ENCODE measurements at places on chromosomes 1 and 21.
A peak's percentile ranks its signal among the peaks of the same experiment; 100 is the strongest.

- no peak for DNase-seq
These were observed 53.1 kb upstream of the CTPS1 start for GRCh38 chr1:40926441-40926840.

- peak; percentile 65 for DNase-seq
These were observed 113.1 kb upstream of the IRF2BP2 start for GRCh38 chr1:234722904-234723720.

GRCh38 chr1:185305419-185305818 lies 11.6 kb downstream of the IVNS1ABP start:
- no peak for DNase-seq

DNA sequence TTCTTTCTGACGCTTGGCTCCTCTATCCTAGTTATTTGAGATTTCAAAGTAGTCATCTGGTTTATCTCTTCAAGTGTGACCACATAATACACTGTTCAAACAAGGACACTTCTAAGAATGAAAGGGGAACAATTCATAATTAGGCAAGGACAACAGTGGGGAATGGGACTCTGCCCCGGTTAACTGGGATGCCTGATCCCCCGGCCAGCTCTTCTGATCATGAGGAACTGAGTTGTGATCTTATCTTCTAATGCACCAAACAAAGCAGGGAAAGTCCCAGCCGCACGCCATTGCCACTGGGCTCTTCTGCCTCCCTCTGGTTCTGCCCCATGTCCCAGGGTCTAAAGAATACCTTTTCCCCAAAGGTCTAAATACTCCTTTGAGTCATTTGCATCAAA lies 158.2 kb upstream of the IRF2BP2 start:
- DNase-seq: no peak

DNA sequence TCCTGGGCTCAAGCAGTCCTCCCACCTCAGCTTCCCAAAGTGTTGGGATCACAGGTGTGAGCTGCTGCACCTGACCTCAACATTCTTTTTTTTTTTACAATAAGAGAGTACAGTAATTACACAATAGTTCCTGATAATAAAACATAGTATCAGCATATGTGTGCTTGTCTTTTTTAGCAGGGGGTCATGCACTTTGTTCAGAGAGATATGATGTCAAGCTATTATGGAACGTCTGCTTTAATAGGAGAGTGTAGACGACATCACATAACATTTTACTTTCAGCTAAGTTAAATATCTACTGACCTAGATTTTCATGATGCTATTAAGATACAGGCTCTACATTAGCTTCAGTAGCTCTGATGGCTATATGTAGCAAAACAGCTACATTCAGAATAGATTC lies 70.5 kb downstream of the FMO4 start:
- DNase-seq: no peak

DNA sequence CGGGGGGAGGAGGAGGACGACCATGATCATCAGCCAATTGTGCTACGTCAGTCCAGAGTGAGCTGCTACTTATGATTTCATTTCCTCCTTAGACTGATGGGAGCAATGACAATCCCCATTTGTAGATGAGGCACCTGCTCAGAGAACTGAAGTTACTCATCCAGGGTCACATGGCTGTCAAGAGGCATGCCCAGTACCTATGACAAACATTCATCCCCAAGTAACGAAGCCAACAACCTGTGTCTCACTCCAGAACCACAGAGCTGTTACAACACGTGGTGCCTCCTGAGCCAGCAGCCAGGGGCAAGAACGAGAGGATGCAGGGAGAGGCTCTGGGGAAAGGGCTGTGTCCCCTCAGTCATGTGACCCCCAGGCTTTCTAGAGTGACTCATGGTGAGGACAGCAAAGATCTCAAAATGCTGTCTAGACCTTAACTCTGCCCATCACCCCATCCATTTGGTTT lies 93.6 kb downstream of the SIM2 start:
- DNase-seq: no peak

GRCh38 chr1:14236097-14236496 lies 362.4 kb upstream of the KAZN start:
- DNase-seq: no peak

- no peak for DNase-seq
These were observed 9.2 kb upstream of the SLC6A9 start for GRCh38 chr1:44040418-44040817.

DNA sequence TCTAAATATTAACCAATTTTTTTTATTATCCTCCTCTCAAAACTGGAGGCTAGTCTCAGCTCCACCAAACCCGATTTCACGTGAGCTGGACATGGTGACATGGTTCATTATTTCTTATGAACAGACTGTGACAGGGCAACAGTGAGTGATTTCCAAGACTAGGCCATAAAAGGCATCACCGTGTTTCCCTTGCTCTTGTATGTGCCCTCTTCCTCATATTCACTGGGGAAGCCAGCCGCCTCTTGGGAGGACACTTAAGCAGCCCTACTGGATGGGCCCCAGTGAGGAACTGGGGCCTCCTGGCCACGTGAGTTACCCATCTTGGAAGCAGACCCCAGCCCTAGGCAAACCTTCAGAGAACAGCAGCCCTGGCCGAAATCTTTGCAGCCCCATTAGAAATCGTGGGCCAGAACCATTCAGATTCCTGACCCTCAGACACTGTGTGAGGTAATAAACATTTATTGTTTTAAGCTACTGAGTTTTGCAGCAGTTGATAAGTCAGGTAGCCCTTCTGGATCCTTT lies 105.0 kb downstream of the GALNT2 start:
- no peak for DNase-seq

- DNase-seq: no peak
These were observed 9.1 kb downstream of the LDLRAD1 start for GRCh38 chr1:54008876-54009275.

DNA sequence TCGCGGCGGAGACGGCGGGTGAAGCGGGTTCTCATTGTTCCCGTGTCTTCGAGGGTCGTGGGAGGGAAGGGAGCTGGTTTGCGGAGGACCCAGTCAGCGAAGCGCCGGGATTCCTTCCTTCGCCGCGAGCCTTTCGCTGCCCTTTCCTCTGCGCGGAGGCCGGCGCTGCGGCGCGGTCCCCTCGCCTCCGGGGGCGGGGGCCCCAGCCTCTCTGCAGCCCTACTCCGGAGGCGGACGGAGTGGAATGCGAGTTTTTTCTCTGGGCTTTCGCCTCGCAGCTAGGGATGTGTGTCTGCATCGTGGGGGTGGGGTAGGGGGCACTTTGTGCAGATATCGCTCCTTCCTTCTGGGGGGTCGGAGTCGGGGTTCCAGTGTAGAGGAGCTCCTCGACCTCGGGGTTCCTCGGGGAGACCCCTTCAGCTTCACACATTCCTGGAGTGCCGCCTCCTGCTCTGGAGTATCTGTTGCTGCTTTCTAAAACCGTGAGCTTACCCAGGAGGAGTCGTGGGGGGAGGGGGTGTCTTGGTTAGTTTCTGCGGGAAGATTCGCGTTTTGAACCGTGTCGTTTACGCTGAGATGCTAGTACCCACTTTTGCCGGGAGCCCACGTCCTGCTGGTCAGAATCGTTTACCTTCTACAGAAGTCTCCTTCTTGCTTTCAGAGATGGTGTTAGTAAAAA lies 595 bp downstream of the RNF2 start:
- no peak for DNase-seq

DNA sequence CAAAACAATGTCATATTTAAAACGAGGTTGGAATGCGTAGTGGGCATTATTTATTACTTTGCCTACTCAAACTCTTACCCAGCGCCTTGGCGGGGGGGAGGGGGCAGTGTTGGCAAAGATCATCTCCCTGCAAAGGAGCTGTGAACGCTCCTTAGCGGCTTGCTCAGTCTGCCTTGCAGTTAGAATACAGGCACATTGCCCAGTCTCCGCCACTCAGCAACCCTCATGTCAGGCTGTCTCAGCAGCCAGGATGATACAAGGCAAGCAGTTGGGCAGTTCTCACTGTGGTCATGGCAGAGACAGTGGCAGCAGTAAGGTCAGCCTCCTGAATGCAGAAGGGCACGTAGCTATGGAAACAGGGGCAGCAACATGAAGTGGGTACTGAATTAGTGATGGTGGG lies 170.4 kb upstream of the KCNK2 start:
- DNase-seq: no peak

DNA sequence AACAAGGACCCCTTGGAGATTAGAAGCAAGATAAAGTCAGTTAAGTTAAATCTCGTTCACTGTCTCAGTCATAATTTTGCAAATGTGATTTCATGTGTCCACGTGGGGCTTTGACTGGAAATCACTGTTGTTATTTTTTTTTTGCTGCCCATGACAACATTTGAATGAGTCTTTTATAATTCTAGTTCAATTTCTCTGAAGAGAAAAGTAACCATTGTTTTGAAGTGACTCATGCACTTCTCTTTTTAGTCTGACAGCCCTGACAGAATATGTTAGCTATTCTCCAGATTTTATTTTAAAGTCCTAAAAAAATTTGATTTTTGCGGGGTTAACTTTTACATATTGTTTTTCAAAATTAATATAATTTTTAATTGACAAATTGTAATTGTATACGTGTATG lies 30.7 kb upstream of the NLRP3 start:
- no peak for DNase-seq

DNA sequence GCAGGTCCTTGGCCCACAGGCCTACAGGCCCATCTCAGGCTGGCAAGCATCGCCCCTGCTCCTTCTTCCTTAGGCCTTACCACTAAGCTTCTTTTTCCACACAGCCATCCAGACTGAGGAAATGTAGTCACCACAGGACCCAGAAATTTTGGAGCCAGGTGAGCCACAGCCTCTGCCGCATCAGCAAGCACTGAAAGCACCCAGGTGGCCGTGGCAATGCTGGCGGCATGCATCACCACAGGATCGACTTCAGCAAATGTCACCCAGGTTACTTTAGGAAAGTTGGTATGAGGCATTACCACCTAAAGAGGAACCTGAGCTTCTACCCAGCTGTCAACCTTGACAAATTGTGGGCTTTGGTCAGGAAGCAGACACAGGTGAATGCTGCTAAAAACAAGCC lies 11.6 kb downstream of the PIGM start:
- DNase-seq: no peak

DNA sequence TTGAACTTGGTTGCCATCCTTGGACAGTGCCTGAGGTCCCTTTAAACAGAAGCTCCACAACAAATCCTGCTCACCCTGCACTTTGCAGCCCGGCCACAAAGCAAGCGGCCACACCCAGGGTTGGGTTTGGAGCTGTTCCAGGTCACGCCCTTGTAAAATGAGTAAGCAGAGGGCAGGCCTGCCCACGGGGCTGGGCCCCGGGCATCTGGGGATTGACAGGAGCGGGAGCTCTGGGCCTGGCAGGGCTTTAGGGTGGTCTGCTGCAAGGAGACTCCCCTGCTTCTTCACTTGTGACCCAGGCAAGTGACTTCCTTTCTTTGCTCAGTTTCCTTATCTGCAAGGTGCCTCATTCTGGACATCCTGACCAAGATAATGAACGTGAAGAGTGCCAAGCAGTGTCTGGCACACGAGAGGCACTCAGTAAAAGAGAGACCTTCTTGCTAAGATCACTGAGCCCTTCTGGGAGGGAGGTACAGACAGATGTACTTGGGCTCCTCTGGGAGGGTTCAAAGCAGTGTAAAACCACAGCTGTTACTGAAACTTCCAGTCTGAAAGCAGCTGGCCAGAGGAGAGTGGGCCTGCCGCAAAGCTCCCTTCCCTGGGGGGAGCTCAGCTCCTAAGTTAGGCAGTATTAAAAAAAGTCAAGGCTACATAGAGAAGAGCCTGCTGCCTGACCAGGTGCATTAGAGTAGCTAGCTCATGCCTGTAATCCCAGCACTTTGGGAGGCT lies 2.6 kb downstream of the E2F2 start:
- DNase-seq: no peak

DNA sequence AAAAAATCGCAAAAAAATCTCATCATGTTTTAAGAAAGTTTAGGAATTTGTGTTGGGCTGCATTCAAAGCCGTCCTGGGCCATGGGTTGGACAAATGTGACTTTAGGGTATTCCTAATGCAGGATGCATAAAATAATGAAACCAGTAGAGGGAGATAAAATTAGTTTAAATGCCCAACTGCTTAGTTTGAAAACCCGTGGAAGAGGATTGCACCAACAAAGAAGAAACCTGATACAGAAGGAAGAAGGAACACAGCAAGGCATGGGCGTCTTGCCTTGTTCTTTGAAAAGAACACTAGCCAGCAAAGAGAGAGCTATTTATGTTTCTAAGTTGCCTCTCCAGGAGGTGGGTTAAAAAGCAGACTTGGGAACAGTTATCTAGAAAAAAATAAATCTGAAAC lies 37.9 kb downstream of the WDR3 start:
- DNase-seq: peak; percentile 15

DNA sequence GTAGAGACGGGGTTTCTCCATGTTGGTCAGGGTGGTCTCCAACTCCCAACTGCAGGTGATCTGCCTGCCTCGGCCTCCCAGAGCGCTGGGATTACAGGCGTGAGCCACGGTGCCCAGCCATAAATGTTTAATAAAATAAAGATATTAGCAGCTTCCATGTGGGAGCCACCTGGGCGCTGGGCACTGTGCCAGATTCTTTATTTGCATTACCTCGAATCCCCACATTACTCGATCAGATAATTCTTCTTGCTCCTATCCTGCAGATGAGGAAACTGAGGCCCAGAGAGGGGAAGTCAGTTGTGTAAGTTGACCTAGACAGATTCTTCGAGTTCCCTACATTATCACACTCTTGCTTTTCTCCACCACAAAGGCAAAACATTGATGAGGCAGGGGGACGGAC lies 24.9 kb upstream of the TENT5B start:
- no peak for DNase-seq

- DNase-seq: no peak
These were observed 382.8 kb downstream of the AMY1C start for GRCh38 chr1:104132382-104132973.

- DNase-seq: no peak
These were observed 36.8 kb downstream of the KCNAB2 start for GRCh38 chr1:6082430-6082971.

- DNase-seq: no peak
These were observed 22.1 kb upstream of the CITED4 start for GRCh38 chr1:40884055-40884795.

DNA sequence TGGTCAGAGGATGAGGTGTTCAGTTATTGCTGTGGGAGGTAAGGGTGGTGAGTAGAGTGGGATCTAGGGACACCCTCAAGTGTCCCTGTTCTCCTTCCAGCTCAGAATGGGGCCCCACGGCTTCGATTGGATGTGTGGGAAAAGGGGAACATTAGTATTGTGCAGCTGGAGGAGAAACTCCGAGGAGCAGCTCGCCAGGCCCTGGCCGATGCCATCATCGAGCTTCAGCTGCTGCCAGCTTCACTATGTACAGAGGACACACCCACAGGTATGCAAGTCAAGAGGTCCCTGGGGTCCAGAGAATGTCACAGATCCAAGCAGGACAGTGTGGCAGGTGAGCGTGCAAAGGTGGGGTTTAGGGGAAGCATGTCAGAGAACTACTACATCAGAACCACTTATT lies 13.9 kb downstream of the HYI start:
- DNase-seq: no peak

- DNase-seq: no peak
These were observed 35.4 kb downstream of the OR2C3 start for GRCh38 chr1:247500865-247501264.

- DNase-seq: no peak
These were observed 11.9 kb downstream of the WASF2 start for GRCh38 chr1:27478098-27478497.

- DNase-seq: no peak
These were observed 8.7 kb downstream of the RUNX3 start for GRCh38 chr1:24921412-24921811.

All from AG04450 (cell line).